ENCODE measurements at places on chromosomes 12 and 14. TPM values are rescaled to one million over a fixed set of nuclear protein-coding genes. Genes with fewer than 3 reads are reported as not detected.

TAS2R9 gene
- total RNA-seq: not detected

CLEC6A gene
- total RNA-seq: not detected

HRK gene
- total RNA-seq: not detected

PKP2 gene
- not detected for total RNA-seq

ADSS1 gene
- total RNA-seq: 2.4 TPM

CPNE6 gene
- total RNA-seq: not detected

CIROP gene
- not detected for total RNA-seq

GRCh38 chr14:105195522-105196264 is 14.6 kb upstream of the NUDT14 start:
- ATAC-seq: no peak

- no peak for ATAC-seq
Measured at GRCh38 chr14:102203382-102203781, 63.7 kb downstream of the WDR20 start.

DNA sequence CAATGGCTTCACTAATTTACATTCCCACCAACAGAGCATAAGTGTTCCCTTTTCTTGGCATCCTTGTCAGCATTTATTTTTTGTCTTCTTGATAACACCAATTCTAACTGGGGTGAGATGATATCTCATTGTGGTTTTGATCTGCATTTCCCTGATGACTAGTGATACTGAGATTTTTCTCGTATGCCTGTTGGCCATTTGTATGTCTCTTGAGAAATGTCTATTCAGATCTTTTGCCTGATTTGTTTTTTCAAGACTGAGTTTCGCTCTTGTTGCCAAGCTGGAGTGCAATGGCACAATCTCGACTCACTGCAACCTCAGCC is 4.7 kb upstream of the PLD4 start:
- ATAC-seq: no peak

- ATAC-seq: no peak
Measured at GRCh38 chr12:57610554-57611107, 604 bp upstream of the ARHGEF25 start.

GRCh38 chr12:128920468-128920867 is 67.2 kb downstream of the GLT1D1 start:
- no peak for ATAC-seq

- ATAC-seq: no peak
Measured at GRCh38 chr12:116642683-116643082, 83.5 kb downstream of the MAP1LC3B2 start.

GRCh38 chr14:103703433-103704385 is 11.5 kb downstream of the XRCC3 start:
- no peak for ATAC-seq

- ATAC-seq: peak; percentile 54
Measured at GRCh38 chr12:121712190-121712460, 427 bp upstream of the TMEM120B start.
